ENCODE measurements at places on chromosomes 6 and 20. TPM values are rescaled to one million over a fixed set of nuclear protein-coding genes. Genes with fewer than 3 reads are reported as not detected.

The TNFRSF6B gene
- 35.6 TPM for polyA plus RNA-seq

The RIPPLY2 gene
- 2.5 TPM for polyA plus RNA-seq

The C6orf132 gene
- polyA plus RNA-seq = 4.4 TPM

The MAPK14 gene
- 48.8 TPM for polyA plus RNA-seq

The MRPL2 gene
- polyA plus RNA-seq = 61.6 TPM

The UST gene
- polyA plus RNA-seq = 12.4 TPM

The HLA-F gene
- polyA plus RNA-seq = 100 TPM

The GNMT gene
- polyA plus RNA-seq = 0.52 TPM

The BNIP5 gene
- not detected for polyA plus RNA-seq

The ELOVL2 gene
- polyA plus RNA-seq = 4.1 TPM

The HDGFL1 gene
- not detected for polyA plus RNA-seq

GRCh38 chr20:63320041-63320511, 27.1 kb downstream of the COL20A1 start:
- DNase-seq = no peak

- DNase-seq = no peak
Measured at GRCh38 chr6:149921361-149921760, 1.6 kb downstream of the RAET1G start.

- no peak for DNase-seq
Measured at GRCh38 chr6:140970485-140970884, 1162.2 kb upstream of the GJE1 start.

DNA sequence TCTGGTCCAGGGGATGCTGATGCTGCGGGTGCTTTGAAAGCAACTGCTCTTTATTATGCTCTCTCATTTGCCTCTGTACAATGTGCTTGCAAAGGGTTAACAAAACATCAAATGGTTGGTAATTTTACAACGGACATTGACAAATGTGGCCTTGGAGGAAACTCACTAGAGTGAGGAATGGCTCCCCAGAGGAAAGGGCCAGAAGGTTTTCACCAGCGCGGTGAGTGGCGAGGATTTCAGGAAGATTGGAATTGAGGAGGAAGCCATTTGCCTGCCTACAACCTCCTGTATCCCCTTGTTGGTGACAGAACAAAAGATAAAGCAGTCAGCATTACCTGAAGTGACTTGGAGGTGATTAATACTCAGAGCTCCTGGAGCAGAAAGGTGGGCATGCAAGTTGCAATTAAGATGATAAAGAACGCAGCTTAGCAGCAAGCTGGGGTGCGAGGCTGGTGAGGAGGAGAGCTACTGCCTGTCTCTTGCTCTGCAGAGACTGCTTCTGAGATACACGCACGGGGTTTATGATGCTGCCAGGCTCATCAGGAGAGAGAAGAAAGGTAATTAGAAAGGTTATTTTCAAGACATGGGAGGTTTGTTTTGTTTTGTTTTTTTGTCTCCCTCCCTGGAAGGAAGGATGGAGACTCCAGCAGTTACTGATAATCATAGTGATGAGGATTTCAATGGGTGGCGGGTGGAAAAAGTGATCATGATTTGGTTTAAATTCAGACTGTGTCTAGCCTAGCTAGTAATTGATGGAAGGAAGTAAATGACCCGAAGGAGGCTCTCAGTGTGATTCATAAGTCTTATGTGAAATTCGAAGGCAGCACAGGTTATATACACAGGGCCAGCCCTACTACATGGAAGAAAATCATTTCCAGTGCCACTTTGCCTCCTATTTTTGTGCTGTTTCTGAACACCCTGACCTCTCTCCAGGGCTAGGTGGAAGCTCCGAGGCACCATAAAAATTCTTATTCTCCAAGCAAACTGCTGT, 141.6 kb upstream of the DTNBP1 start:
- DNase-seq = no peak

- DNase-seq = no peak
Measured at GRCh38 chr6:148457137-148457842, 114.7 kb downstream of the SASH1 start.

DNA sequence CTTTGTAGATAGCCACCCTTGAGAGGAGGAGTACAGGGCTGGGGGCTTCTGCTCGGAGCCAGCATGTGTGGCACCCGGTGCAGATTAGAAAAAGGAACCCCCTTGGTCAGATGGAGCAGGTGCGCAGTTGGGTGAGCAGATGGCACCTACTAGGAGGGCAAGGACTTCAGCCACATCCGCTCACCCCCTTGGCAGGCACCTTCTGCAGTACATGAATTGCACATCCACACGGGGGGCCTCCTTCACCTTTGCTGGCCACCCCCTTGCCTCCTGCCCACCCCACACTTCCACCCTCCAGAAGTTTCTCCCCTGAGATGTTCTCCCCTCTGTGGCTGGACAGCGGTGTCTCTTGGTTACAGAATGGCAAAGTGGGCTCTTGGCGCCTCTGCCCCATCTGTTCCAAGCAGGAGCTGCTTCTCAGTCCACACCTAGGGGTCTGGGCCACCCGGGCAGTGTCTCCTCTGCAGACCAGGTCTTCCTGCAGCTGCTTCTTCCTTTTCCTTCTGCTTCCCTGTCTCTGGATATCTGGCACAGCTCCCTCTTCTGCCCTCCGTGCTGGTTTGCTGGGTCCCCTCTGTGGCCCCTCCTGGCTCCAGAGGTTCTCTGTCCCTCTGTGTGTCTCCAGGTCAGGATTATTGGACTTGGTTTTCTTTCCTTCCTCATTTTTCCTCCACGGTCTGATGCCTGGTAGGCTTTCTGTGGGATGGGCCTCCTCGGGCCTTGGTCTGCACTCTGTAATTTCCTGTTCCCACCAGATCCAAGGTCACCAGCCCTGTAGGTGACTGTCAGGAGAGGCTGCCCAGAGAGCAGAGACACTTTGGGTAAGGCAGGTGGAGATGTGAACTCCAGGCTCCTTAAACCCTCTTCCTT, 4.1 kb downstream of the MDFI start:
- DNase-seq = no peak

DNA sequence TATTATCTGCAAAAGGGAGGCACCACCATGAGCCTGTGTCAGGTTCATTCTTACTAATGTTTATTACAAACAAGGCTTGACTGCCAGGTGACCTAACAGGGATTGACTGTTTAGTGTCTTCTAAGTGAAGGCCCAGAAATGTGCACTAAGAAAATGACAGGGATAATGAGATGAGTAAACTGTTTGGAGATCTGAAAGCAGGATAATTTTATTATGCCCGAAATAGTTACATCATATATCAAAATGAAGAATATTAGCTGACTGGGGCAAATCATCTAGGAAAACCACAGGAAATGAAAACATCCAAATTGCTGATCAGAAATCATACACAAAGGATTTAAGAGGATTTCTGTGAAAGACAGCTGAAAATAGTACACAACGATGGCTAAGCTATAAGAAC, 516.7 kb downstream of the HDGFL1 start:
- no peak for DNase-seq

DNA sequence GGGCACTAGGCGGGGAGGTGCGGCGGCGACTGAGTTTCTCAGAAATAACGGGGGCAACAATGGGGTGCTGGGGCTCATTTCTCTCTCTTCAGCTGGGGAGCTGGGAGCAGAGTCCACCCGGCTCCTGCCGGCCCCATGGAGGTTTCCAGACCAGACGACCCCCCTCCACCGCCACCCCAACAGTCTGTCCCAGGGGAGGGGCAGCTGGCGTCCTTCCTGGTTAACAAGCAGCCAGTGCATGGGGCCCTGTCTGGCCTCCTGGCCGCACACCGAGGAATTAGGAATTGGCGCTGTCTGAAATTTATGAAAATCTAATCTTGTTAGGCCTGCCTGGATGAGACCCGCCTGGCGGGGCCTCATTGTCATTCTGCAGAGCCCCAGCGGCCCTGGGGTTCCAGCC, 42.4 kb downstream of the PMEPA1 start:
- DNase-seq = no peak

DNA sequence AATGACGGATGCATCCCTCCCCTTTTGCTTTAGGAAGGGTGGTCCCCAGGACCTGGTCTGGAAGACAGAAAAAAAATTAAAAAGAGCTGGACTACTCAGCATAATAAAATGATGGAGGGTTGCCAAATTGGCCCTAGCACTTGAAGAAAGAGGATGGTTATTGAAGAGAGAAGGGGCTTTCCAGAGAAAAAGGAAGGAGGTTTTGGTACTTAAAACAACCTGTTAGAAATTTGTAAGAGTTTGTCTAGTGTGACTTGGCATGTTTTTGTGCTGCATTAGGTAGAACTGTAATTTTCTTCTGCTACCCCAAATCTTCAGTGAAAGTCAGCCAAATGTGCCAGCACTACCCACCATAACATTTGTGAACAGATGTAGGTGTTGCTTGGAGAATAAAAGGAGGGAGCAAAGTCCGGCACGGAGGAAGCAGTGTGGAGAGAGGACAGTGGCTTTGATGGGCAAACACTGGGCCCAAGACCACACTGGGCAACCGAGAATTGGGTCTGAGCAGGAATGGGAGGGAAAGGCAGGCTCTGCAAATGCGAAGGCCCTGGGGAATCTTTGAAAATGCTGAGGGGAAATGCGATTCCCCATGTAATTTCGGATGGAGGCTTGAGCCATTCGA, 160.9 kb downstream of the QRSL1 start:
- no peak for DNase-seq

DNA sequence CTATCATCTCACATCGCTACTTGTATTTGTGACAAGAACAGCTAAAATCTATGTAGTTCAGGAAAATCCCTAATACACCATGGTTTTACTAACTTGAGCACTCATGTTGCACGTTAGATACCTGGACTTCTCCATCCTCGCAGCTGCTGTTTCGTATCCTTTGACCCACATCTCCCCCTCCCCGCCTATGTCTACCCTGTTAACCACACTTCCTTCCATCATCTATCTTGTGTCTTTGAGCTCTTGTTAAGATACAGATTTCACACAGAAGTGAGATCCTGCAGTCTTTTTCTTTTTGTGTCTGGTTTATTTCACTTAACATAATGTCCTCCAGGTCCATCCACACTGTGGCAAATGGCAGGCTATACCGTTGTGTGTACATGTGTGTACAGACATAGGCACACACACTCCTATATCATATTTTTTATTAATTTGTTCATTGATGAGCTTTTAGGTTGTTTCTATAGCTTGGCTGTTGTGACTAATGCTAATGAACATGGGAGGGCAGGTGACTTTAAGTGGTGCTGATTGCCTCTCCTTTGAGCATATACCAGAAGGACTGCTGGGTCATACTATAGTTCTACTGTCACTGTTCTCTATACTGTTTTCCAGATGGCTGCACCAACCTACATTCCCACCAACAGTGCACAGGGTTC, 117.8 kb downstream of the WDR27 start:
- no peak for DNase-seq

DNA sequence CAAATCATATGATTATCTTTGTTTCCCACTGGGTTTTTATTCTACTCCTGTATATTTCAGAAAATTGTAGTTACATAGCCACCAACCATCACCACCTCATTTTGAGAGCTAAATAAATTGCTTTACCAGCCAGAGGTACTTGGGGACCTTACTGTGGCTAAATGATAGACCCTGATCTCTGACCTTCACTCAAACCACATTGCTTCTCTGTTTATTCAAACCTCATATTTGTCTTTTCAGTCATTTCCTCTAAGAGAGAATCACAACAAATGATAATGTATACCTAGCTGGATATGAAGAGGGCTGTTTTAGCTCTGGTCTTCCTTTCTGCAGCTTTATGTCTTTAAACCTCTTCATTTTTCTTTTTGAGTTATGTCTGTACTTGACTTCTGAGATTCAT, 142.8 kb downstream of the ADGB start:
- no peak for DNase-seq

- DNase-seq = peak; percentile 17
Measured at GRCh38 chr6:82040405-82041221, 206.9 kb downstream of the IBTK start.

DNA sequence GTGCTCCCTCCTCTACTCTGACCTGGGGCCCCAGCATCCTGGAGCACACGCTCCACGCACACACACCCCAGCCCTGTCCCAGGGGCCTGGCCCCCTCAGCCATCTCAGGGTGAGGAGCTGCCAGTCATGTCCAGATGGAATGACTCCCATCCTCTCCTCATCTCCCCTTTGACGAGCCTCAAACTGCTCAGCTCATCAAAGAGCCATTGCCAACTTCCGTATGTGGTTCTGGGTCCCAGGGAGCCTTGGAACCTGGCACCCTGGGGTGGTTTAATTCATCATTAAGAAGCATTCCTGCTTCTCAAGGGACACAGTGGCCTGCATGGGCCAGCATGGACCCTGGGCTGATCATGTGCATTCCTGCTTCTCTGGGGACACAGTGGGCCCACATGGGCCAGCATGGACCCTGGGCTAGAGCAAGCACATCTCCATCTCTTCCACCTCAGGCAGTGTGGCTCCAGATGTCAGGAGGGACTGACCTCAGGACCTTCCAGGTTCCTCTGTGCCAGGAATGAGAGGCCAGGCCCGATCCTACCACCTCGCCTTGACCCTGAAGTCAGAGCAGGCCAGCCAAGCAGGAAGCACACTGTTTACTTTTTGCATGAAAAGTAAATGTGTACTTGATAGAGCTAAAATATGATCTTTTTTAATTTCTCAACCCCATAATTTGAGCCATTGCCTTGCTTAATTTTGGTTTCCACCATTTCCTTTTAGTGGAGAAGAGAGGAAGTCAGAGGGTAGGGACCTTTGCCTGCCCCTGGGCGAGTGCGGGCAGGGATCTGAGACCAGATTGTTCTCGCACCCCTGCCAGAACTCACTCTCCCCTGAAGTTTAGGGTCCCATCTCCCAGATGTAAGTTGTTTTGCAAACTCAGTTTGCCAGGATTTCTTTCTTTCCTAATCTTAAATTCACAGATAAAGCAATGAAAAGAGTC, 26.1 kb downstream of the SPATA2 start:
- no peak for DNase-seq

DNA sequence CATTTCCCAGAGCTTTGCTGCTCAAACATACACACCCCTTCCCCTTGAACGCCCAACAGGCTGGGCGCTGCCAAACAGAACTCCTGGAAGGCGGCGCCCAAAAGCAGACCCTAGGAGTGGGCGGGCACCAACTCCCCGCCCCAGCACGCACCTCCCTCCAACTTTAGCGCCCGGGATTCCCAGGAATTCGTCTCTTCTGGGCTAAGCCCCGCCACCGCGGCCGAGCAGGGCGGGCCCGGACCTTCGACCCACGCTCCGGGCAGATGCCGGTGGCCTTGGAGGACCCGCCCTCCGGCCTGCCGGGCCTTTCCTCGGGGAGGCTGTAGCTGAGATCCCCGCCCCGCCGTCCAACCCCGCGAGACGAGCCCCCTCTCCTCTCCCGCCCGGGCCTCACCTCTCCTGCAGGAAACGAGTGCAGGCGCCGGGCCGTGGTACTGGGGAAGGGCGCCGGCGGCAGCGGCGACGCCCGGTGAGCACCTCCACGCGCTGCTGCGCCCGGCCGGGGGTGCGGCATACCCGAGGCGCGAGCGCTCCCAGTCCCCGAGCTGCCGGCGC, 659 bp downstream of the MCUR1 start:
- DNase-seq = no peak

DNA sequence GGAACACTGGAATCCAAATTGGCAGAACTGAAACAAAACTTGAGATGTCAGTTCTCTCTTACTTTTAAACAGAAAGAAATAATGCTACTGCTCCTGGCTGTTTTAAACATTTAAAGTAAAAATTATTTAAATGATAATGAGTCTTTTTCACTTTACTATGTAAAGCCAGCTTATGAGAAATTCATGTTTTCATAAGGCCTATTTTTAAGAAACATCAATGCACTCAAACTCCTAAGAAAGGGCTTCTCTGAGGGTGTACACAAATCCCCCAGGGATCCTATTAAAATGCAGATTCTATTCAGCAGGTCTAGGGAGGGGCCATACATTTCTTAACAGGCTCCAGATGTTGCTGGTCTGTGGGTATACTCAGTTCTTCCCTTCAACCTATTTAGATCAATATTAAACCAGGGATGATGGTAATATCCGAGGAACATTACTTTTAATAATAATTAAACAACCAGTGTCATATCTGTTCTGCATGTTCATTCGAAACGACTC, 2.3 kb downstream of the FERMT1 start:
- DNase-seq = no peak

- no peak for DNase-seq
Measured at GRCh38 chr6:131920656-131921055, 30.5 kb downstream of the CCN2 start.

Measured in urinary bladder (tissue), 4 donors.